Adrenal gland (tissue), 19 donors: ENCODE measurements at places on chromosomes 5 and 9. TPM values are rescaled to one million over a fixed set of nuclear protein-coding genes. Genes with fewer than 3 reads are reported as not detected.

DOK3 gene
- 15.0 TPM for total RNA-seq

- no peak for DNase-seq
Observed at GRCh38 chr5:137252512-137252911, 246.6 kb downstream of the SPOCK1 start.

TTF1 gene
- total RNA-seq, result 7.4 TPM

GRCh38 chr9:13534006-13534405 is 254.5 kb upstream of the MPDZ start:
- DNase-seq, result no peak

NUTM2F gene
- total RNA-seq, result not detected

NR2F1 gene
- total RNA-seq, result 78.9 TPM

HCN1 gene
- under 0.01 TPM for total RNA-seq

DNA sequence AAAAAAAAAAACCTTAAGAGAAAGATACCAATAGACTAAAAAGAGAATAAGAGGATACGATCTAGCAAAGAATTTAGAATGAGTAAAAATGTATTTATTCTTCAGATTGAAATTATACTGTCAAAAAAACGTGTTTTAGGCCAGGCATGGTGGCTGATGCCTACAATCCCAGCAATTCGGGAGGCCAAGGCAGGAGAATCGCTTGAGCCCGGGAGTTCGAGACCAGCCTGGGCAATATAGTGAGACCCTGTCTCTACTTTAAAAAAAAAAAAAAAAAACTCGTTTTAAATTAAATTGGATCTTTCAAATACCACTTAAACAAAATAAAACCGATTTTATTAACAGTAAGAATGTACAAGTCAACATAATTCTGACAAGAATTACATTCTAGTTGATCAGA is 41.8 kb downstream of the FBXL17 start:
- DNase-seq, result no peak

DNA sequence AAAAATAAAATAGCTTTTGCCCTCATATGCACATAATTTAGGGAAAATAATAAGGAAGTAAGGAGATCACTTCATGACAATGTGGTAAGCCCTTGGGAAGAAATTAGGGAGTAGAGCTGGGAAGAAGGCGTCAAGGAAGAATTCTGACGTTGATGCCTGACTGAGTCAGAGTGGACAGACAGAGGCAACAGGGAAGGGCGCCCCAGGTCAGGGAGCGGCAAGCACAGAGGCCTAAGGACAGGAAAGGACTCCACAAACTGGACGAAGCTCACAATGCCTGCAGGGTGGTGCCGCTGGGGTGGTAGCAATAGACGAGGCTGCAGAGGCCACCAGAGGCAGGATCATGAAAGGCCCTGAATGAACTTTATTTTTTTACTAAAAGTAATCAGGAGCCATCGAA is 7.6 kb downstream of the DRD1 start:
- DNase-seq, result no peak

- peak; percentile 27 for DNase-seq
Observed at GRCh38 chr5:67493676-67494075, 297.1 kb upstream of the CD180 start.

DNA sequence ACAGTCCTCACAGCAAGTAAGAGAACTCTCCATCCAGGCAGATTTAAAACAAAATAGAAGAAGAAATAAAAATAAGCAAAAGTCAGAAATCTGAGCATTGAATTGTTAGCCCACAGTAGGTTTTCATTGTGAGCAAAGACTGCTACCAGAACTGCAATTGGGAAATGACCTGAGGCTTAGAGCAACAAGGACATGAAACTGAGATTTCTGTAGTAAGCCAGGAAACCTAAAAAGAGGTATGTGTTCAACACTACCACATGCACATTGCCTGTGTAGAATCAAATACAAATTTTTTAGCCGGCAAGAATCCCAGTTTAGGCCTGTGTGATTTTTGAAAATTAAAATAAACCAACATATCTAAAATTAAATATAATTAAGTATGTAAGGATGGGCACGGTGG is 928.4 kb upstream of the WWC1 start:
- DNase-seq, result no peak

DNA sequence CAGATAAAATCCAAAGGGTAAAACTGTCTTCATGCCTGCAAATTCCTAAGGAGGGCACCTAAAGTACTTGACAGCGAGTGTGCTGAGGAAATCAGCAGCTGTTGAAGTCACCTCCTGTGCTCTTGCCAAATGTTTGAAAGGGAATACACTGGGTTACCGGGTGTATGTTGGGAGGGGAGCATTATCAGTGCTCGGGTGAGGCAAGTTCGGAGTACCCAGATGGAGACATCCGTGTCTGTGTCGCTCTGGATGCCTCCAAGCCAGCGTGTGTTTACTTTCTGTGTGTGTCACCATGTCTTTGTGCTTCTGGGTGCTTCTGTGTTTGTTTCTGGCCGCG is 727 bp upstream of the ADRB2 start:
- DNase-seq, result no peak

GRCh38 chr5:142132916-142133315 is 24.3 kb downstream of the NDFIP1 start:
- no peak for DNase-seq

DNA sequence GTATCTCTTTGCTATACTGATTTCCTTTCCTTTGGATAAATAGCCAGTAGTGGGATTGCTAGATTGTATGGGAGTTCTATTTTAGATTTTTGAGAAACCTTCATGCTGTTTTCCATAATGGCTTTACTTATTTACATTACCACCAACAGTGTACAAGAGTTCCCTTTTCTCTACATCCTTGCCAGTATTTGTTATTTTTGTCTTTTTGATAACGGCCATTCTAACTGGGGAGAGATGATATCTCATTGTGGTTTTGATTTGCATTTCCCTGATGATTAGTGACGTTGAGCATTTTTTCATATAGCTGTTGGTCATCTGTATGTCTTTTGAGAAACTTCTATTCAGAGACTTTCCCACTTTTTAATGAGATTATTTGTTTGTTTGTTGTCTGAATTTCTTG is 25.8 kb downstream of the NADK2 start:
- DNase-seq, result no peak

DNA sequence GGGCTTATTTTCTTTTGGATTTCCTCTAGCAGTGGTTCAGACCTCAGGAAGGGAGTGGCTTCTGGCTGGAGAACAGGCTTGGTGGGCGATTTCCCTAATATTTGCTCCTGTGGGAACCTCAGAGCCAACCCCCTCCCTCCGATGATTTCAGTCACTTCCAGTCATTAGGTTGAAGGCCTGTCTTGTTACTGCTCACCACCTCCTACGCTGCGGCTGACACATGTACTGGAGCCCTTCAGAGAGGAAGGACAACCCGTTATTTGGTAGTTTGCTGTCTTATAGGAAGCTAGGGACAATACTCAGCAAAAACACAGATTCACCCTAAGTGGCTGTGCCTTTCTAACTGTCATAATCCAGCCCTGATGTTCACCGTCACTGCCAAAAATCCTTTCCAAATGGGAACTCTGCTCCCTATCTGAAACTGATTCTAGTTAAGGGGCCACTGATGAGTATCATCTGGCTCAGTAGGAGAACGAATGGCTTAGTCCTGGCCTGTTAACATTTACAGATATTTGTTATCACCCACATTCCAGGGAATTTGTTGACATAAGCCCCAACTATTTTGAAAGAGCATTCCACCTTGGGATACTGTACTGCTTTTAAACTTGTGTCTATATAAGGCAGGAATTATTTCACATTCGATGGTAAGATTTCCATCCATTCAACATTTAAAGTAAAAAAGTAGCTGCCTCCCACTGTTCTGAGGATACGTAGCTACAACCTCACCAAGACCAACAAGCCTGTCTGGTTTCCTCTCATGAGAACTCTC is 29.3 kb upstream of the ANKH start:
- DNase-seq, result peak; percentile 49

ENTREP1 gene
- 11.0 TPM for total RNA-seq

DNA sequence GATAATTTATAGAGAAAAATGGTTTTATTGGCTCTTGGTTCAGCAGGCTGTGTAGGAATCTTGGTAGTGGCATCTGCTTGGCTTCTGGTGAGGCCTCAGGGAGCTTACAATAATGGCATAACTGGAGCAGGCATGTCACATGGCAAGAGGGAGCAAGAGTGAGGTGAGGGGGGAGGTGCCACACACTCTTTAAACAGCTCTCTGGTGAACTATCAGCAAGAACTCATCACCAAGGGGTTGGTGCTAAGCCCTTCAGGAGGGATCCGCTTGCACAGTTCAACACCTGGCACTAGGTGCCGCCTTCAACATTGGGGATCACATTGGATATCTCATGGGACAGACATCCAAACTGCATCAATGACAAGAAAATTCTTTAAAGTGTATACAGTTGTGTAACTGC is 10.5 kb downstream of the GPBP1 start:
- DNase-seq, result no peak

ORM2 gene
- 1.8 TPM for total RNA-seq

DNA sequence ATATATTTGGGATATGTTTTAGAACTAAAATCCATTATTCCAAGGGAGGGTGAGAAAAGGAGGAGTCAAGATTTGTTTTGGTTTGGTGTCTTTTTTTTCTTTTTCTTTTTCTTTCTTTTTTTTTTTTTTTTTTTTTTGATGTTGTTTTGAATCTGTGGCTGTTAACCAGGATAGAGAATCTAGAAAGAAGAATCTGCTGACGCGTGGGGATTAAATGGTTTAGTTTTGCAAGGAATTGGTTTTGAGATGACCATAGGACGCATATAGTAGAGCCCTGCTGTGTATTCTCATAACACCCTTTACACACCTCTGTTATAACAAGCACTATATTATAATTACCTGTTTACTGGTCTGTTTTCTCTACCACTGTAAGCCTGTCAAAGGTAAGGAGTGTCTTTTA is 9.4 kb downstream of the RABGAP1 start:
- no peak for DNase-seq

GRCh38 chr5:22238047-22238446 is 615.1 kb downstream of the CDH12 start:
- DNase-seq, result no peak

SLC25A2 gene
- 1.5 TPM for total RNA-seq

MYMK gene
- not detected for total RNA-seq

PHF24 gene
- not detected for total RNA-seq

- no peak for DNase-seq
Observed at GRCh38 chr5:147441191-147441695, 68.6 kb downstream of the DPYSL3 start.

PCDHGB4 gene
- total RNA-seq, result 7.7 TPM

MOB3B gene
- 3.1 TPM for total RNA-seq

CDC14B gene
- 10.3 TPM for total RNA-seq

- DNase-seq, result no peak
Observed at GRCh38 chr9:37031902-37032301, 2.2 kb downstream of the PAX5 start.

DNA sequence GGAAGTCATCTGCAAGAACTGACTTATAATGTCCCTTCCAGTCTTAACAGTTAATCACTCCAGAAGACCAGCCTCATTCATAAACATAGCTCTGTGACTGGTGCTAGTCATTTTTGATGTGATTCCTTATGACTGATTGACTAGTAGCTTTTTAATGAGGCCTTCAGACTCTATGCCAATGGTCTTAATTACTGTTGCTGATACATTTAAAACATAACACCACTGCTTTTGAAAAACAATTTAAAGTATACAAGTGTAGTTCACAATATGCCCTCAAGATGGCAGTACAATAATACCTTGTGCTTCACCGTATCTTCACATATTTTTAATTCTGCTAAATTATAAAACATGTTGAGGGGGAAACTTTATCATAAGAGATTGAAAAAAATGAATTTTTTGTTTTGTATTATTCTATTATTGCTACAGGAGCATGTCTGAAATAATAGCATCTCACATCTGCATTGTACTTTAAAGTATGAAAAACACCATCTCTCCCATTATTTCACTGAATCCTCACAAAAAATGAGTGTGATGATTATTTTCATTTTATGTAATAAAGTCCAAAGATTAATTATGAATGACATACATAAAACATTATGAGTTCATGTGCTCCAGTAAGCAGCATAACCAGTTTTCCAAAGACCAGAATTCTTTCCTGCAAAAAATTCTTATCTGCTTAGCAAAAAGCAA is 55.2 kb upstream of the SHISAL2B start:
- DNase-seq, result no peak

- DNase-seq, result no peak
Observed at GRCh38 chr5:57929271-57929670, 446.7 kb upstream of the ACTBL2 start.

DNA sequence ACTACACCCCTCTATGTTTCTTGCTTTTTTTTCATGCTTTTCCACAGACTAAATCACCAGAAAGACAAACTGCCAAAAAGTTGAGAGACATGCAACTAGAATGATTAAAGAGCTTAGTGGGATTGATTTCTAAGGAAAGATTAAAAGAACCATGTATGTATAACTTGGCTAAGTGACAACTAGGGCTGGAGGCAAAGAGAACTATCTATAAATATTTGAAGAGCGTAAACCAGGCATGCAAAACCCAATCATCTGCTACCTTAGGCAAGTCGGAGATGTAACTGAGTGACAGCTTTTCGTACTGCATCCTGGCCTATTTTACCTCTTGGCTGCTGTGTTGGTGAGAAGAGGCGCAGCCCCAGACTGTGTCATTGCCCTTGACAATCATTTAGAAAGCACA is 121.0 kb upstream of the TLX3 start:
- no peak for DNase-seq

BRD9 gene
- 31.7 TPM for total RNA-seq

PCDHA11 gene
- total RNA-seq, result 0.60 TPM

- peak; percentile 50 for DNase-seq
Observed at GRCh38 chr5:159965031-159965837, 43.7 kb upstream of the TTC1 start.

DNA sequence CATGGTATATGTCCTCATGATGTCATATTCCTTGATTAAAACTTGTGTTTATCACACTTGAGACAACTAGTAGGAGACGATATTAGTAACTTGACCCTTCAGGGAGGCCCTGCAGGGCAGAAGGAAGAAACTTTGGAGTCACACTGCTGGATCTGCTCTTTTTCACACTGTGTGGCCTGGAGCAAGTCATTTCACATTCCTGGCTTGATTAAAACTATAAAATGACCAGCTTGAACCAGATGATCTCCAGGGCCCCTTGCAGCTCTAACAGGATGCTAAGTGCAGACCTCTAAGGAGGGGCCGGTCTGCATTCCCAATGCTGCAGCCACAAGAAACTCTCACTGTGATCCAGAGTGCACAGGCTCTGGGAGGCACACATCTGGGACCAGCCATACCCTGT is 146.4 kb upstream of the ZNF366 start:
- no peak for DNase-seq

PDCD1LG2 gene
- total RNA-seq, result 1.6 TPM

GRCh38 chr9:7108936-7109335 is 351.2 kb downstream of the KDM4C start:
- DNase-seq, result no peak

- no peak for DNase-seq
Observed at GRCh38 chr5:91503321-91503720, 120.2 kb upstream of the ARRDC3 start.
